ENCODE measurements at places on chromosomes 1 and 21.

- no peak for DNase-seq
Measured at GRCh38 chr1:46643368-46643775, 24.8 kb downstream of the ATPAF1 start.

DNA sequence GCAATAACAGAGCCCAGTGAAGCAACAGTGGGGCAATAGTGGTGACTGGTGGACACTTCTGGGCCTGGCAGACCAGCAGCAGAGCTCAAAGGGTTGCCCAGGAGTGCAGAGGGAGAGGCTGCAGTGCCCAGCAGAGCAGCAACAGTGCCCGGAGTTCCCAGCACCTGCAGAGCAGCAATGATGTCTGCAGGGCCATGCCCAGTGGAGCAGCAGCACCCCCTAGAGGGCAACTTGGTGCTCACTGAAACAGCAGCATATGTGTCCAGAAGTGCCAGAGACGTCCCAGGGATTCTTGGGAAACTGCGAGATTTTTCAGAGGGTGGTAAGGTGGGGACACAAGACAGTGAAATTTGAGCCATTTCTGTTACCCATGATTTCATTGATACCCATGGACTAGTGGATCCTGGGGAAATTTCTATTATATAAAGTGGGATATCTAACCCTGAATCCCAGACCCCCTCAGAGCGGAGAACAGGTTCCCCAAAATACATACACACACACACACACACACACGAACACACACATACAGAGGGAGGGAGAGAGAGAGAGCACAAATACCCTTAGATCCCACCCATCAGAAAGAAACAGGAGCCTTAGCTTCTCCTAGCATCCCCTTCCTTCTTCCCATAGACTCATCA, 156.9 kb upstream of the GJB5 start:
- DNase-seq: peak; percentile 88

- DNase-seq: peak; percentile 71
Measured at GRCh38 chr1:8382051-8382505, 64.2 kb downstream of the SLC45A1 start.

GRCh38 chr1:91778964-91779363, 107.0 kb downstream of the TGFBR3 start:
- no peak for DNase-seq

GRCh38 chr1:32775640-32776337, 41.4 kb downstream of the YARS1 start:
- no peak for DNase-seq

DNA sequence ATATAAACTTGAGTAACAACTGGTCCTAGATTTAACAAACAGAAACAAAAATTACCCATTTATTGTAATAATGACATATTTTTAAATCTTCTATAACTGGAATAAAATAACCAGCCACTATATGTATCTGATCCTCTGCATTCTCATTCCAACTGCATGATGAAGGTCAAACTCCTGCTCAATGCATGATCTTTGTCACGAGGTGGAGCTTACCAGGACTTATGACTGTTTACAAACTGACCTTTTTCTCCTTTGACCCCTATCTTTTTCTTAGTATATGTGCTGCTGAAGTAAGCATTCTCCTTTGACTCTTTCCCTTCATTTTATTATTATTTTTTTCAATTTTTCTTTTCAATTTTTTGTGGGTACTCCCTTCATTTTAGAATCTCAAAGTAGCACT, 252.2 kb downstream of the PDE4B start:
- DNase-seq: no peak

DNA sequence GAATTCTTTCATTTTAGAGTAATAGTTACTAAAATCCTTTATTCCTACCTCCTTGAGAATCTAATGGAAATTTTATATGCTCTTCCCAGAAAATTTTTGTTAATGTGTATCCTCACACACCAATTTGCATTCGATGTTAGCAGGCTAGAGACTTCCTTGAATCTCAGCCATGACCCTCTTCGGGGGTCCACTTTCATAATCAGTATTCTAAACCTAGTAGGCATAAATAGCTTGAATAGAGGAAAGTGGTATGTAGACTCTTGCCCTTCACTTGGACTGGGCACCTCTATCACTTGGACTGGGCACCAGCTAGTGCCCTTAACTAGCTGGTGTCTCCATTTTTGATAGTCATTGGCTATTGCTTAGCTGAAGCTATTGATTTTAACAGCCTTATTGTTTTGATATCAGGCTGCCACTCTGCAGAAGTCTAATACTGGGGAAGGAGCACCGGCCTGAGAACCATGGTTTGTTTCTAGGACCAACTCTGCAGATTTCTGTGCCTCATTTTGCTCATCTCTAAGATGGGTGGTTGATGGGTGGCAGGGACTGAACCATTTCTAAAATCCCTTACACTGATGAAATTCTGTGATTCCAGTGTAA, 42.8 kb downstream of the MRPL39 start:
- DNase-seq: no peak

DNA sequence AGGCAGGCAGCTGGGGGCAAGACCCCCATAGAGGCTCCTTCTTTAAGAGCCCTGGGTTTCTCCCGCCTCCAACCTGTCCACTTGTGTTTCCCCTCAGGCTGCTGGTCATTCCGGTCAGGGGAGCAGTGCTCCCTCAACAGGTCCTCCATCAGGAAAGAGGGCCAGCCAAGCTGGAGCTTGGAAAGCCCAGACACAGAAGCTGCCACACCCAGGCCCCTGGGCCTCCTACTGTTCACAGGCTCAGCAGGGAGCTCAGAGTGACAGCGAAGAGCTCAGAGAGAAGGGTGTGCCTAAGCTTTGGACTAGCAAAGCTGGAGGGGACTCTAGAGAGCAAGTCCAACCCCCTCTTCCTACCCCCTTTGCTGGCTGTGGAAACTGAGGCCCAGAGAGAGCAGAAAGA, 10.3 kb upstream of the CDCP2 start:
- no peak for DNase-seq

DNA sequence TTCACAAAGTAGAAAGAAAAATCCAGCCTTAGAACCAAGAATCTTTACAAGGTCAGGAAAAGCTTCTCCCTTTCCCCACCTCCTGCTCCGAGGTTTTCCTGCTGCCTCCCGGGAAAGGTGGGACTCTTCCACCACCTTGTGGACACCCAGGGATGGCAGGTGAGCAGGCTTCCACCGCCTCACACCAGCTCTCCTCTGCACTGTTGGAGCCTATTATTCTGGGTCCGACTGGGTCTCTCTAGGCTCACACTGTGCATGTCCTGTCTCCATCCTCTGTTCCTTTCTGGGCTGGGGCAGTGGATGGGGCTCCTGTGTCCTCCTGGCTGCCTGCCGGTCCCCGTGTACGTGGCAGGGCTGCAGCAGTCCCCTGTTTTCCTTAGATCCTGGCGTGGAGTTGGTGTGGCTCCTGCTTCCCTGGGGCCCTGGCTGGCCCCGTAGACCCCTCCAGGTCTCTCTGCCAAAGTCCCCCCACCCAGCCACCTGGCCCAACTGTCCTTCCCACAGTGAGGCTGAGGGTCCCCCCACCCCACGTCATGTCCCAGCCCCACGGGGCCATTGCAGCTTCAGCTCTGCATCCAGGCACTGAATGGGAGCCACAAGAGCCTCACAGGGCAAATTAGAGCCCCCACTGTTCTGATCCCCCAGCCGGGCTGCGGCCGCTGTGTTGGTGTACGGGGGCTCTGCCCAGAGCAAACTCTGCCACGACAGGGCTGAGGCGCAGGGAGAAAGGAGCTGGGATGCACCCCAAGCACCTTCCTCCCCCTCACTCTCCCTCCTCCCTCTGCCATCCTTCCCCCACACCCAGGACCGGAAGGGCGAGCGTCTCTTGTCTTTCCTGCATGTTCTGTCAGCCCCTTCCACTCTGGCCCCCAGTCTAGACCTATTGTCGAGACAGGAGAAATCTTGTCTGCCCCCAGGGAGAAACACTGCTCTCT, 3.3 kb upstream of the SLC45A1 start:
- peak; percentile 81 for DNase-seq

DNA sequence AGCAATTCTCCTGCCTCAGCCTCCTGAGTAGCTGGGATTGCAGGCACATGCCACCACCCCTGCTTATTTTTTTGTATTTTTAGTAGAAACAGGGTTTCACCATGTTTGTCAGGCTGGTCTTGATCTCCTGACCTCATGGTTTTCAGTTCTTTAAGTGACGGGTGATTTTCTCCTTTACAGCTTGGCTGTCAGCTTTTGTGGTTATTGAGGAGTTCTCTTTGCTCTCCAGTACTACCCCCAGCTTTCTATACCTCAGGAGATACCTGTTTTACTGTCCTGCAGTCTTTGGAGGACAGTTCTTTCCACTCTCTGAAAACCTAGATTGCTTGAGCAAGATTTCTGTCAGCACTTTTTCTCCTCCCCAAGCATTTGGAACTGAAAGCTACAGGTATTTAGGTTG, 45.9 kb upstream of the EGLN1 start:
- no peak for DNase-seq

GRCh38 chr1:119647228-119647733, 785 bp downstream of the ZNF697 start:
- DNase-seq: no peak

- DNase-seq: no peak
Measured at GRCh38 chr1:33142483-33143064, 39.3 kb downstream of the TRIM62 start.

DNA sequence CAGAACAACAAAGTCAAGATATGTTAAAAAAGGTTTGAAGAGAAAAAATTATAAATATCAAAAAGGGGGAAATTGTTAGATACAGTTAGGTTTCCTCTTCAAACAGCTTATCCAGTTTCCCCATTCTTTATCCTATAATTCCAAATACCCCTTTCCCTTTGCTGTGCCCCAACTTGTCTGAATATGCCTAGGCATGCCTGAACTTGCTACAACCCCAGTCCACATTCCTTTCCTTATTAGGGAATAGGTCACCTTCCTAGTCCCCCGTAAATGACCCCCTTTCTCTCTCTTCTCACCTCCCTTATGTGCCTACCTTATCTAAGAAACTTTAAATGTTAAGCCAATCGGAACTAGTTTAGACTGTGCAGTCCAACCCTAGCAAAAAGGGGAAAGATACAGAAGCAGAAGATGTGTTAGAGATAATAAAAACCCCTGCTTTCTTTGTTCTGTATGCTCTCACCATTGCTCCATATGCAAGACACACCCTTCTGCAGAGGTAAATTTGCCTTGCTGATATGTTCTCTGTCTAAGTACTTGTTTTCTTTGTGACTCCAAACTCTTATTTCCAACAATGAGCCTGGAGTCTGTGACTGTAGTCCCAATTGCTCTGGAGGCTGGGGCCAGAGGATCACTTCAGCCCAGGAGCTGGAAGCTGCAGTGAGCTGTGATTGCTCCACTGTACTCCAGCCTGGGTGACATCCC, 810.1 kb downstream of the PLA2G4A start:
- DNase-seq: no peak

- no peak for DNase-seq
Measured at GRCh38 chr1:84862810-84863251, 30.2 kb downstream of the LPAR3 start.

- no peak for DNase-seq
Measured at GRCh38 chr1:214990619-214991018, 91.9 kb upstream of the KCNK2 start.

GRCh38 chr21:39441502-39442475, 3.8 kb downstream of the LCA5L start:
- DNase-seq: no peak

- DNase-seq: no peak
Measured at GRCh38 chr1:157910270-157910669, 68.7 kb upstream of the CD5L start.

DNA sequence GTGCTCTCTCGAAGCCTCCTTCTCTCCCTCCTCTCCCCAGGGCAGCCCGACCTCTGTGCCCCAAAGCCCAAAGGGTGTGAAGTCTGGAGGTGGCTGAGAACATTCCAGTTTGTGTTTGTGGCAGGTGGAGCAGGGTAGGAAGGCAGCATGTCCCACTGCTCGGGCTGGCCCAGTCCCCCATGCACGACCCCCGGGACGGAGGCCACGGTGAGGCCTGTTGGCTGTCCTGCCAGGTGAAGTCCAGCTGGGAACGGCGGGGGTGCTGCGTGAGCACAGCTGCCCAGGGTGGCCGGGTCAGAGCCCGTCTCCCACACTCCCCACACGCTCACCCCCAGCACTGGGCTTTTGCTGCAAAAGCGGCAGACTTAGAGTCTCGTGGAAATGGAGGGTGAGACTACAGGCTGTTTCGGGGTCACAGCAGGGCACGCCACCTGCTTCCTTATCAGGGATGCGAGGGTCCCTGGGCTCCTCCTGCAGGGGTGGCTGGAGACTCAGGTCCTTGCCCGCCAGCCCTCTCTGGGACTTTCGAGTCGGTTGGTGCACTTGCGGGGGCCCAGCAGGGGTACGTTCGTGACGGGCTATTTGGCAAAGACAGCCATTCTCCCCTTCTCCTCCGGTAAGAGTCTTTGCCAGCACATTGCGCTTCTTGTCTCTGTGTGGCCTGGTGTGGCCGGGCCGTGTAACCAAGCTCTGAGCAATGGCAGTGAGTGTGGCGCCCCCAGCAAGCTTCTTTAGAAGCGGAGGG, 40.3 kb downstream of the MORN1 start:
- no peak for DNase-seq

DNA sequence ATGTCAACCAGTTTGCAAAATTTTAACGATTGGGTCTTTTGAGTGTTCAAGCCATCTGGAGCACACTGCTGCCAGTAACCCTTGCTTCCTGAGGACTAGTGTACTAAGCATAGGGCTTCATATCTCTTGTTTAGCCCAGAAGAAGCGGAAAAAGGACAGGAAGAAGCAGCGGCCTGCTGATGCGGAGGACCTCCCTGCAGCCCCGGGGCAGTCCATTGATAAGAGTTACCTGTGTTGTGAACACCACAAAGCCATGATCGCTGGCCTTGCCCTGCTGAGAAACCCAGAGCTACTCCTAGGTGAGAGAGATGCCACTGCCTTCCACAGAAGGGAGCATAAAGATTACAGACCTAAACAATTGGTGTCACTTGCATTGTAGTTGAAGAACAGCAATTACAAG, 8.9 kb downstream of the METTL13 start:
- no peak for DNase-seq

GRCh38 chr1:18408656-18409370, 71.9 kb upstream of the KLHDC7A start:
- no peak for DNase-seq

GRCh38 chr1:60762911-60763310, 319.4 kb upstream of the NFIA start:
- no peak for DNase-seq

GRCh38 chr1:119713039-119713748, 1.5 kb downstream of the PHGDH start:
- peak; percentile 60 for DNase-seq

DNA sequence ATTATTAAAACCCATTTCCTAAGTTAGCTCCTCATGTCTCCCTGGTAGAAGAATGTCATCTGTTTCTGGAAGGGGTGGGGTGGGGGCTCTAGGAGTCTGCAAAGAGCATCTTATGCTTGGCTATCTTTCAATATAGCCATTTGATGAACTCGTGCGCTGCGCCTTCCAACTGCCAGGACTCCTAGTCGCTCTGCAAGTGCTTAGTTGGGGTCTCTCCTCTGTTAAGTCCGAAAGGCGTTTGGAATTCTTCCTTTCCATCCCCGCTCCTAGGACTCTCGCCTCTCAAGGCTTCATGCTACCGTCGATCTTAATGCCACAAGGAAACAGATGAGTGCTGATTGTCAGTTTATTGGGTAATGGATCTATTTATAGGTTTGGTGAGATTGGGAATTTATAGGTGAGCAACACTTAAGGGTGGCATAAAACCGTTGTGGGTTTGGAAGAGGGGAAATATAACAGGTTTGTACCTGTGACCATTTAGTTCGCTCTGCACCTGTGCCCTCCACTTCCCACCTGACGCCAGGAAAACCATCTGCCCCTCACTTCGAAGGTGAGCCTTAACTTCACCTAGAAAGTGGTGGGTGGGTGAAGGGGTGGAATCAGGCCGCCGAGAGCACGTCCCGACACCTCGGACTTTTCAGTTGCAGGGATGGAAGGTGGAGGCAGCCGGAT, 1.1 kb downstream of the KCNH1 start:
- DNase-seq: no peak

Data from ecto neural progenitor cell (in vitro differentiated cells).